NAMALWA (cell line): ENCODE measurements at places on chromosomes 6 and 20.

GRCh38 chr6:39634646-39635341 lies 90.4 kb downstream of the KIF6 start:
- DNase-seq, result no peak

- DNase-seq, result peak; percentile 37
Observed at GRCh38 chr6:5422321-5422915, 161.1 kb downstream of the FARS2 start.

GRCh38 chr6:18122128-18123093 lies at the start of gene NHLRC1:
Gene NHLRC1, minus strand, starts transcription at chr6:18122677. Its CDS starts 71 bp downstream, at chr6:18122606.
- DNase-seq, result no peak

GRCh38 chr6:53344969-53345368 lies 3.8 kb downstream of the ELOVL5 start:
- no peak for DNase-seq

DNA sequence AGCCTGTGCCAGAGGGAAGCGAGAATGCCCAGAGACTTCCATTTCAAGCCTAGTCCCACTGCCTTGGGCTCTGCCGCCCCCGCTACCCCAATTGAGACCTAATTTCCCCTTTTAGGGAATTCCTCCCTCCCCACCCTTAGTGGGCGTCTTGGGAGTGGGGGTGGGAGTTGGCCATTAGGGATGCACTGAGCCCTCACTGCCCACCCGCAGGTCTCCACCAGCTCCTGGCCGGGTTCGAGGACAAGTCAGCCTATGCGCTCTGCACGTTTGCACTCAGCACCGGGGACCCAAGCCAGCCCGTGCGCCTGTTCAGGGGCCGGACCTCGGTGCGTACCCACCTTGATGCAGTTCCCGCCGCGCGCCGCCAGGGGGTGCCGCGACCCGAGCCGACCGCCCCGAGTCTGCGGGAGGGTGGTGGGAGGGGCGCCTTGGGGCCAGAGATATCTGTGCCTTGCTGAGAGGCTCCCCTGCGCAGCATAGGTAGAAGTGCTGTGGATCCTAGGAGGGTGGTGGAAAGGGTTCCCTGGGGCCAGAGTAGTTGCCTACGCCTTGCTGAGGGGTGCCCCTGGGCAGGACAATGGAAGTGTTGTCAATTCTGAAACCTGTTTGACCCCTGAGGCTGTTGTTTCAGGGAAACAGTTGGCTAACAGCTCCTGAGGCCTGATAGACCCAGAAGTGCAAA lies 9.2 kb downstream of the ITPA start:
- DNase-seq, result peak; percentile 72

- peak; percentile 83 for DNase-seq
Observed at GRCh38 chr6:46220352-46221221, 49.8 kb upstream of the ENPP5 start.

- DNase-seq, result peak; percentile 82
Observed at GRCh38 chr6:31736021-31736767, at the start of gene CLIC1. Gene CLIC1, minus strand, starts transcription at chr6:31736530. Its CDS starts 230 bp downstream, at chr6:31736300.

DNA sequence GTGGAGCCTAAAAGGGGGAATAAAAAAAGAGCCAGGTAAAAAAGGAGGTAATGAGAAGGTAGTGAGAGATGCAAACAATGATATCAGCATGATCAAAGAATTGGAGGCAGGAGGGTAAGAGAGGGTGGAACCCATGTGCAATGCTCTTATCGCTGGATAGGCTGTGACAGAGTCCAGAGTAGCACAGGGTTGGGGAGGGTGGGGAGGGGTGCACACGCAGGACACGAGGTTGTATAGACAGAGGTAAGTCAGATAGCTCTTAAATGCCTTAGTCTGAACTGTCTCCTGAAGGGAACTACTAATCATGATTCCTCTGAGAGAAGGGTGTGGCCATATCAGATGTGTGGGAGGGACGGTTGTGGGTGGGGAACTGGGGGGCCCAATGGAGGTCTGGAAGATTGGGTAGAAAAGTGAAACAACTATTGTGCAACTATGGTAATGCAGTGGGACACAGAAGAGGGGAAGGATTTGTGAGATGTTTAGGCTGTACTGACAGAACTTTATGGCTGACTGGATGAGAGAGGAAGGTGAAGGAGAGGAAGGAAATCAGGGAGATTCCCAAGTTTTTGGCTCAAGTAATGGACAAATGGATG lies 354.8 kb downstream of the BTBD9 start:
- no peak for DNase-seq

GRCh38 chr20:45470262-45470931 lies 844 bp downstream of the WFDC2 start:
- no peak for DNase-seq

GRCh38 chr20:13492001-13492481 lies 146.7 kb downstream of the TASP1 start:
- DNase-seq, result no peak

DNA sequence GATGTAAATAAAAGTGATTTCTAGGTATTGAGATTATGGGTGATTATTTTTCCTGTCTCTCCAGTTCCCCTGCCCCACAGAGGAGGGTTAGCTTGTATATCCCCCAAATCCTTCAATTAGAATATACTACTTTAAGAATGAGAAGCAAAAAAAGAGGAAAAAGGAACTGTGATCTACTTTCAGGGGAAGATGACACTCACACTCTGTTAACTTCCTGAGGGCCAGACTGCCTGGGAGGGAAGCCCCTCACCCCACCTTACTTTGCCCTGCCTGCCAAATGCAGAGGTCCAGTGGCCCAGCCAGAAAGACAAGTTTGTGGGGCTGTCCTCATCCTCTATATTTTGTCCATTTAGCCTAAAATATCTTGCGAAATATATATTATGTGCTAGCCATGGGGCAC lies 9.2 kb upstream of the LY86 start:
- no peak for DNase-seq

- peak; percentile 9 for DNase-seq
Observed at GRCh38 chr6:140271759-140272377, 897.4 kb upstream of the CITED2 start.

GRCh38 chr20:62225026-62225425 lies 4.9 kb upstream of the HRH3 start:
- no peak for DNase-seq

DNA sequence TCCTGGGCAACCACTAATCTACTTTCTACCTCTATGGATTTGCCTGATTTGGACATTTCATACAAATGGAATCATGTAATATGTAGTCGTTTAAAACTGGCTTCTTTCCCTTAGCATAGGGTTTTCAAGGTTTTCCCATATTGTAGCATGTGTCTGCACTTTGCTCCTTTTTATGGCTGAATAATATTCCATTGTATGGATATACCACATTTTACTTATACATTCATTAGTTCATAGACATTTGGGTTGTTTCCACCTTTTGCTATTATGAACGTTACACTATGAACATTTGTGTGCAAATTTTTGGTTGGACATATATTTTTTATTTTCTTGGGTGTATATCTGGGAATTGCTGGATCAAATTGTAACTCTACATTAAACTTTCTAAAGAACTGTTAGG lies 600.4 kb upstream of the NOX3 start:
- DNase-seq, result no peak

DNA sequence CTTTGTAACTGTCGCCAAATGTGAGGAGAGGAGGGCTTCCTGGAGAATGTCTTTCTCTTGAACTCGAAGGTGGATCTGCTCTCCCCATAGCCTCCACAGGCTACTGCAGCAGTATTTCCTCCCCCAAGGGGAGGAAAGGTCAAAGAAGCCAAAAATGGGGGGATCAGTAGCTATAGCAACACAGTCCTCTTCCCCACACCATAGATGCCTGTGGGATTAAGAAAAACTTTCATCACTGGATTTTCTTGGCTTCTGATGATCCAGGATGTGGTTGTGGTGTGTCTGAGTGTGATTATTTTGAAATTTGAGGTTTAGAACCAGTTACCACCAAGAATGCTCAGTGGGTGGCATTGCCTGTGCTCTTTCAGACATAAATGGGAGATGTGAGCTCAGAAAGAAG lies 140.1 kb upstream of the SPACA1 start:
- DNase-seq, result no peak

DNA sequence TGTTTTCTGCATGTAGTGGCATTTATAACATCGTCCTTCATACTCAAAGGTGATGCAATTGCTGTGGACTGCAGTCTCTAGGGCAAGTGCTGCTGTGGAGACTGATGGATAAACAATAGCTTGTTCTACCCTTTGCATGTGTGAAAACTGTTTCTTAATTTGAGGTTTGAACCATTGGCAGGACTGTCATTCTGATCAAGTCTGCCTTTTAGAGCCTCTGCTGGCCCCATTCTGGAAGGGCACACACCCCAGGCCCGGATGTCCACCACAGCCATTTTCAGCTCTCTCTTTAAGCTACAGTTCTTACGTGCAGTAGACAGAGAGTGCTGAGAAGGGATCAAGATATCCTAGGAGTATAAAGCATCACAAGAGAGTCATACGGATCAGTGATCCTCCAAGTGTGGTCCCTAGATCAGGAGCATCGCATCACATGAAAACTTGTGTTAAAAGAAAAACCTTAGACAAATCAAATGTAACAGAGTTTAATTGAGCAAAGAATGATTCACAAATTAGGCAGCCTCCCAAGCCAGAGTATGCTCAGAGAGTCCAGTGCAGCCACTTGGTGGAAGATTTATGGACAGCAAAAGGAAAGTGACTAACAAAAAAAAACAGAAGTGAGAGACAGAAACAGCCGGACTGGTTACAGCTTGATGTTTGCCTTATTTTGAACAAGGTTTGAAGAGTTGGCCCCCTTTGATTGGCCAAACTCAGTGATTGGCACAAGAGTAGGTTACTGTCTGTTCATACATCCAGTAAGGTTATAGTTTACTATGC lies 52.0 kb downstream of the FRK start:
- DNase-seq, result peak; percentile 19

GRCh38 chr20:2132461-2132901 lies 30.9 kb downstream of the STK35 start:
- DNase-seq, result no peak

GRCh38 chr6:2731281-2731909 lies 19.3 kb downstream of the MYLK4 start:
- DNase-seq, result no peak

DNA sequence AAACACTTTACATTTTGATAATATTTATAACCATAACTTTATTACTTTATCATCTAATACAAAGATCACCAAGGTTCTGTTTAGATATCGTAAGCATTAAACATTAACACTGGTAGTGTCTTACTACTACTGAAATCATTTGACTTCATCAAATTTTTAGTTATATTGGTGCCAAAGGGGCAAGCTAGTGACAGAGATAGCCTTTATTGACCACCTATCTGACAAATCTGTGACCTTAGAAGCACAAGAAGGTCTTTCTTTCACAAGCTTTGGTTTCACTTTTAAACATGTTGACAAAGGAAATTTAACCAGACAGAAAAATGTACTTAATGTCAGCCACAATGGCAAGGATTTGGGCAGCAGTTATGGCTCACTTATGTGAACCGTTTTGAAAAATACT lies 50.7 kb upstream of the ENPP4 start:
- no peak for DNase-seq

DNA sequence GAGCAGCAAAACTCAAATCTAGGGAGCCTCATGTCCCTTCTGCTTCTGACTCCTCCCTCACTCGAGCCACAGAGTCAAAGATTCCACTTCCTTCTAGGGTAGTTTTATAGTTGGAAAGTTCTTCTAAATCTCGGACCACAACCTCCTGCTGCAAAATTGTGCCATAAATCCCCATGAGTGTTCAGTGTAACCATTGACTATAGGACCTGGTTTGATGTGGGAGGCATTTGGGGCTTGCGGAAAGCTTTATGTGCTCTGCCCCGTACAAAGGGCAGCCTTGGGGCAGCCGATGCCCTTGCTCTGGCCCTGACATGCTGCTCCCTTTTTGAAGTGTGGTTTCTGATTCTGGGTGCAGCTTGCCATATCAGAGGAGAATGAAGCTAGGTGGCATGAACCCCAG lies 43.6 kb upstream of the IER3 start:
- no peak for DNase-seq

DNA sequence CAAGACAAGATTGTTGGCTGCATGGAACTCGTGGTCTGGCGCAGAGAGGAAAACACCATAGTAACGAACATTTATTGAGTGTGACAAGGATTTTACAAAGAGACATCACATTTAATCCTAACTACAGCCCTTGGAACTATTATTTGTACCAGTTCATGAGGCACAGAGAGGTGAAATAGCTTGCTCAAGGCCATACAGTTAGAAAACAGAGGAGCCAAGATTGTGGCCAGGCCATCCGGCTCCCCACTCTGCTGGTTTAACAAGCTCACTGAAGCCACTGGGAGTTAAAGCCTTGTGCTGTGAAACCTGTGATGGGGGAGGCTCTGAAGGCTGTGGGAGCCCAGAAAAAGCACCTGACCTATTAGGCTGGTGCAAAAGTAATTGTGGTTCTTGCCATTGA lies 74.9 kb upstream of the ZNFX1 start:
- no peak for DNase-seq

GRCh38 chr6:91633374-91634111 lies 1046.7 kb upstream of the MAP3K7 start:
- DNase-seq, result no peak

GRCh38 chr6:111410371-111410770 lies 72.6 kb downstream of the REV3L start:
- no peak for DNase-seq

DNA sequence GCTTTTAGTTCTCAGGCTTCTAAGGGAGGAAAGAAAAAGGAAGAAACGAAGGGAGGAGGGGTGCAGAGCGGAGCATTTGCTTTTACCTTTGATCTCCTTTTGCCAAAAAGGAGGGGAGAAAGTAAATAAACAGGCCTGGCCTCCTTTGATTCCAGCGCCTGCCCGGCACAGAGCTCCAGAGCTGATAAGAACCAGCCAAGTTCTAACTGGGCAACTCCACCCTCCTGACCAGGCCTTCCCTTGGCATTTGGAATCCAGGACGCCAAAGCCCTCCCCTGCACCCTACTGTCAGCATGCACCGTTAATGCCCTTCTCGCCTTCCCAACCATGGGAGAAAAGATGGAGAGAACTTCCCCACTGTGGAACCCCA lies 120.8 kb upstream of the PTPN1 start:
- DNase-seq, result no peak

DNA sequence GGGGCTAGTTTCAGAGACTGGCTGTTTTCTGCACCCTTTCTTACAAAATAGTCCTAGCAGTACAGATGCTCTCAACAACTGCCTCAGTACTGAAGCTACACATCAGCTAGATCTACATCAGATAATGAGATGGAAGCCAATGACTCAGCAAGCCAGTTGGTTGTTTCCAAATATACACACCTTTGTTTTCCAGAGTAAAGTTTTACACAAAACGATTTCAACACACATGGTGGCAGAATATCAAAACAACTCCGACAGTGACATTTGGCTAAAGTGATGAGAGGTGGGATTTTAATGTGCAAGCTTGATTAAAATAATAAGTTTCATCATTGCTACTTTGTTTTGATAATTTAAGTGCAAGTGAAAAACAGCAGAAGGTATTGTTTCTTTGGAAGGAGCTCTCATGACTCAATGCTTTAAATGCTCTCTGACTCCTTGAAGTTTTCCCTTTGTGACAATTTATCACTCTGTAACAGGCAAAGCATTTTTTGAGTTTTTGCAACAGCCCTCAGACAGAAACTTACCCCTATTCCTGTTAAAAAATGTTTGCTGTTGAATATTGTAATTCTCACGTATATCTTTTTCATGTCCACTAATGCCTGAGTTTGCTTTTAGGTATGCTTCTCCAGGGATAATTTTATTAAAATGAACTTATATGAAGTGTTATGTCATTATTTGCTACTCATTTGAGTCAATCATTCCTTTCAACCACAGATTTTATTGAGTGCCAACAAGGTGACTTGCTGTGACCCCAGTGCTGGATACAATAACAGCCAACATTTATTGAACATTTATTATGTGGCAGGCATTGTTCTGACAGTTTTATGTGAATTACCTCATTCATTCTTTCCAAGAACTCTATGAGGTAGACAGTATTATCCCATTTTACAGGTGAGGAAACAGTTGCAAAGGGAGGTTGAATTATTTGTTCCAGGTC lies 882.0 kb downstream of the TFAP2A start:
- DNase-seq, result no peak
